Colonic mucosa (tissue), 4 donors: ENCODE measurements at places on chromosomes 7 and 10. TPM values are rescaled to one million over a fixed set of nuclear protein-coding genes. Genes with fewer than 3 reads are reported as not detected.

DNA sequence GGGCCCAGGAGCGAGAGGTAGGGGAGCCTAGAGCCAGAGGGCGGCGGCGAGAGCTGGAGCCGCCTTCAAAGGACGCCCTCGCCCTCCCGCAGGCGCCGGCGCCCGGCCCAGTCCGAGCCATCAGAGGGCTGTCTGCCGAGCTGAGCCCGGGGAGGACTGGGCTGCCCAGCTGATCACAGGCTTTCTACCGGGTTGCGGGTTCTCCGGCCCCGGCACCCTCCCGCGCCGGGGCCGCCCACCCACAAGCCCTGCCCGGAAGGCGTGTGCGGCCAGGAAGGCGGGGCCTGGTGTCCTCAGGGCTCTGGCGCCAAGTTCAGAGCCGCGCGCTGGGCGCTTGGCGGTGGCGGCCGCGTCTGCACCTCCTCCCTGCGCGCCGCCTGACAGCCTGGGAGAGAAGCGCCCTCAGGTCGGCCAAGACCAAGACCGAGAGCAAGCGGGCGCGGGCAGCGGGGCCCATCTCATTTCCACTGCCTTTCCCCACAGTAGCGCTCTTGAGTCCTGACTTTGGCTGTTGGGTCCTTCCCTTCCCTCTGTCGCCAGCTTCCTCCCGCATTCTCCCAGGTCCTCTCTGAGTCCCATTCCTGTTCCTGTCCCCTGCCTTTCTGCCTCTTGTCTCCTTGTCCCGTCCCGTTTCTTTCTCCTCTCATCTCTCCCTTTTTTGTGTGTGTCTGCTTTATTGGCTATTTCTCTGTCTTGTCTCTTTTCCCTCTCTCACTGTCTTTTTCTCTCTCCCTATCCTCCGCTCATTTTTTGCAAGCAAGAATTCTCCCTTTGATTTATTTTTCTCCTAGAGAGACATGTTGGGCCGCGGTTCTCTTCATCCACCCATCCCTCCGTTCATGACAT lies 60.6 kb upstream of the MSMB start:
- H3K4me3 ChIP-seq = peak overlapping the region; percentile 34
- peak; percentile 66 for DNase-seq
- H3K27ac ChIP-seq = no peak overlapping the region
- peaks cover 4% of the 10 kb centered on the region for H3K4me1 ChIP-seq
- H3K27me3 ChIP-seq = no peaks in the 10 kb centered on the region
- no peaks in the 10 kb centered on the region for H3K36me3 ChIP-seq

GRCh38 chr7:147915781-147916180 lies 674.8 kb upstream of the C7orf33 start:
- no peaks in the 10 kb centered on the region for H3K36me3 ChIP-seq
- H3K27ac ChIP-seq = no peak overlapping the region
- H3K4me1 ChIP-seq = no peaks in the 10 kb centered on the region
- no peak for DNase-seq
- no peak overlapping the region for H3K4me3 ChIP-seq

GRCh38 chr10:112967200-112967599 lies 17.2 kb downstream of the TCF7L2 start:
- no peaks in the 10 kb centered on the region for H3K4me1 ChIP-seq
- no peak for DNase-seq
- no peaks in the 10 kb centered on the region for H3K36me3 ChIP-seq
- no peak overlapping the region for H3K4me3 ChIP-seq

DNA sequence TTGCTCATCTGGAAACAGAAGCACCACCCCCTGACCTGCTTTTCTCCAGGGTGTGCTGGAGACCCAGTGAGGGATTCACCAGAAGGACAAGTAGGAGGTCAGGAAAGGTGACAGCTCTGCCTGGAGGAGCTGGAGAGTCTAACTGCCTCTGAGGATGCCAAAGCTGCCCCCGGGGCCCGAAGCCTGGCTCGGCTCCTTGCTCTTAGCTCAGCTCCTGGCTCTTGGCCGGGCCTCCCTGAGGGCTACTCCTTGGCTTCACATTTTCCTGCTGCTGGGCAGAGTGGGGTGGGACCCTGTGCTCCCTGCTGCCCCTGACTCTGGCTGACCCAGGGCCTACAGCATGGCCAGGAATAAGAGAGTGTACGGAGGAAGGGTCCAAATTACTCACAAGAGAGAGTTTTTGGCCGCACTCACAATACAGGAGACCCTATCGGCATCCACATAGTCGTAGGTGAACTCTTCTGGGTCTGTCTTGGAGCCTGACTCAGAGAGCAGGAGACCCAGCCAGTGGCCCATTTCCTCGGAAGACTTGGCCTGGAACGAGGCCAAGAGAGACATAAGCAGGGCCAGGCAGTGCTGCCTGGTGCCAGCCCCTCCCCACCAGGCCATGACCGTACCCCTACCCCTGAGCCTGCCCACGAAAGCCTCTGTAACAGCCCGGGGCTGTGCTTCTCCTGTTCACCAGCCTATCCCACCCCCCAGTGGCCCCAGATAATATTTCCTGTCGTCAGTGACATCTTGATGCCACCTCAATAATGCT lies 63.1 kb downstream of the VWA2 start:
- no peaks in the 10 kb centered on the region for H3K4me1 ChIP-seq
- no peaks in the 10 kb centered on the region for H3K36me3 ChIP-seq
- H3K27ac ChIP-seq = no peak overlapping the region

DNA sequence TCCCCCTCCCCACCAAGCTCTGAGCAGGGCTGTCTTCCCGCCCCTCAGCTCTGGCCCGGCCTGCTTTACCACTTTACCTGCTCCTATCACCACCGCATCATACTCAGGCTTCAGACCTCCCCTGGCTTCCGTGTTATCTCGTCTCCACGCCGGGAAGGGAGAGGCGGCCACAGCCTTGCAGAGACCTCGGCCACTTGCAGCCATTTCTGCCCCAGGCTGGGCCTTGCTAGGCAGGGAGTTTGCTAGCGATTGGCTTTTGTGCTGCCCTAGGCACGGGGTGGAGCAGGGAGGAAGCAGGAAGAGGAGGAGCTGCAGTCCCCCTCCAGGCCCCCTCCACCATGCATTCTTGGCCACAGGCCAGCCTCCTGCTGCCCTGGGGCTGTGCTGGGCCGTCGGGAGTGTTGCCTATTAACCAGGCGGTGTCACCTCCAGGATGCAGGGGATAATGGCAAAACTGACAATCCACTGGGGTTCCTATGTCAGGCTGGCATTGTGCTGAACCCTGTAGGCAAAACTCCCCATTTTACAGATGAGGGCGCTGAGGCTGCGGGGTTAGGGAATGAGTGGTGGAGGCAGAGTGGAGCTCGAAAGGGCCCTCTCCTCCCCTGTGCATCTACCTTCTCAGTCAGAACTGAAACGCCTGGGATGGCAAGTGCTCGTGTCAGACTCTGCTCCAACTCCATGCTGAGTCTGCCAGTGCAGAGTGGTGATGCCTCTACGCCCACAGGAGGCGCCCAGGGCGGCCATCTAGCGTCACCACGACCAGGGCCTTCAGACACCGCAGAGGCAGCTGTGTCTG lies at the start of gene PYROXD2:
TSS of gene PYROXD2 (minus strand) at position 251 of the 799 bp plus-strand sequence. CDS start at position 204, 47 bp downstream.
- H3K4me1 ChIP-seq = peaks cover 4% of the 10 kb centered on the region
- peaks cover 13% of the 10 kb centered on the region for H3K36me3 ChIP-seq
- peak within 1 kb of the TSS; percentile 47 for H3K4me3 ChIP-seq
- peak; percentile 92 for DNase-seq
- H3K27me3 ChIP-seq = no peaks in the 10 kb centered on the region

- DNase-seq = no peak
- H3K27me3 ChIP-seq = peaks cover 20% of the 10 kb centered on the region
- no peaks in the 10 kb centered on the region for H3K4me1 ChIP-seq
- no peak overlapping the region for H3K4me3 ChIP-seq
Measured at GRCh38 chr7:19101472-19101871, 16.0 kb downstream of the TWIST1 start.

DNA sequence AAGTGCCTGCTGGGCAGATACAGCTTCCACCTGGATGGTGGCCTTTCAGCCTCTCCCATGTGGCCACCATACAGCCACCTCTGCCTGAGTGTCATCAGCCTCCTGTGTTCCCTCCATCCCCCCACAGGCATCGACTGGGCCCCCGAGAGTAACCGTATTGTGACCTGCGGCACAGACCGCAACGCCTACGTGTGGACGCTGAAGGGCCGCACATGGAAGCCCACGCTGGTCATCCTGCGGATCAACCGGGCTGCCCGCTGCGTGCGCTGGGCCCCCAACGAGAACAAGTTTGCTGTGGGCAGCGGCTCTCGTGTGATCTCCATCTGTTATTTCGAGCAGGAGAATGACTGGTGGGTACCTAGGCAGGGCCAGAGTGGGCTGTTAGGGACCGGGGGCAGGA lies 13.4 kb downstream of the ARPC1B start:
- no peak overlapping the region for H3K4me3 ChIP-seq
- no peak overlapping the region for H3K27ac ChIP-seq
- H3K36me3 ChIP-seq = peaks cover 8% of the 10 kb centered on the region
- H3K27me3 ChIP-seq = no peaks in the 10 kb centered on the region
- DNase-seq = no peak

DNA sequence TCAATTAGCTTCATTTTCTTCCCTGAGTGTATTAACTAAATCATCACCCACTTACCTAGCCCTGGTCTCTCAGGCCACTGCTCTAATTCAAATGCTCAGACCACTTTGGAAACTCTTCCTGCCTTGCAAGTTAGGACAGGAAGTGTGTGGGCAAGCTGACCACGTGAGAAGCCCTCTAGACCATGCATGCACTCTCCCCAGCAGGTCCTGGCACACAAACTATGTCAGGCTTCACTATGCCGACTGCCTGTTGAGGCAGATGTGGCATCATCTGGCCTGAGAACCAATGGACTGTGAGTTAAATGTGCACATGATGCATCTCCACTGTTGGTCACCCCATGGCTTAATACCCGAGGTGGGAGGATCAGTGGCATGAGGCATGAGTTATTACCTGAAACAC lies 439.6 kb downstream of the GRID1 start:
- H3K36me3 ChIP-seq = no peaks in the 10 kb centered on the region
- H3K27me3 ChIP-seq = no peaks in the 10 kb centered on the region
- H3K4me3 ChIP-seq = no peak overlapping the region
- H3K4me1 ChIP-seq = no peaks in the 10 kb centered on the region
- H3K27ac ChIP-seq = no peak overlapping the region

GRCh38 chr7:3892686-3893085 lies 591.6 kb downstream of the SDK1 start:
- H3K27ac ChIP-seq = no peak overlapping the region
- H3K4me1 ChIP-seq = no peaks in the 10 kb centered on the region
- no peak for DNase-seq
- no peaks in the 10 kb centered on the region for H3K36me3 ChIP-seq
- H3K4me3 ChIP-seq = no peak overlapping the region

- H3K36me3 ChIP-seq = no peaks in the 10 kb centered on the region
- no peaks in the 10 kb centered on the region for H3K4me1 ChIP-seq
- H3K27me3 ChIP-seq = peaks cover 22% of the 10 kb centered on the region
- no peak for DNase-seq
- no peak overlapping the region for H3K27ac ChIP-seq
- no peak overlapping the region for H3K4me3 ChIP-seq
Measured at GRCh38 chr10:23694921-23695824, 256.3 kb downstream of the OTUD1 start.

DNA sequence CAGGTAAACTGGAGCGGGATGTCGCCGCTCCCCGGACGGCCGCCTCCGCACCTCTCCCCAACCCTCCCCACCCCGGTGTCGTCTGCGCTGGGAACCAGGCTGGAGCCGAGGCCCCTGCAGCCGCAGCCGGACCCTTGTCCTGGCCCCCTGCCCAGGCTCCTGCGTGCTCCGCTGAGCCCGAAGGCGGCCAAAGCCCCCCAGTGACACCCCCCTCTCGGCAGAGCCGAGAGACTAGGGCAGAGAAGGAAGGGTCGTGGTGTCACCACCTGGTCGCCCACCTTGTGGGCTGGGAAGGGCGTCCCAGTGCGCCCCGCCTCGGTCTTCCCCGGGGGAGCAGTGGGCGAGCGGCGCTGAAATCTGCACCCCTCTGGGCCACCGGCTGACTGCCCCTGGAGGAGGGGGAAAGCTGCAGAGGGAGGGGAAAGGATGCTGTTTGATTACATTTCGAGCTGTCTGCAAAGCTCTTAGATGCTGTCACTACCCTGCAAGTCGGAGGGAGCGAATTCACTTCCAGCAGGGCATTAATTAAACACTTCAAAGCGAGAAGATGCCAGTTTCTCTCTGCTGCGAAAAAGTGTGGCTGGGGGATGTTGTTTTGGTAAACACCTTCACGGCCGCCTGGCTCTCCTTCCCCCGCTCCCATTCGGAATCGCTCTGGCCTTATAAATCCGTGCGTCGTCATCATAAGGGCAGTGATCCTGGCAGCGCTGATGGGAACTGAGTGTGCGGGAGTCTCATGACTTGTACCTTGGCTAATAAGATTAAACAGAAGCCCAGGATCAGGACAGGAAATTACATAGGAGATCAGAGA lies 622 bp downstream of the DYNC1I1 start:
- no peak for DNase-seq
- no peaks in the 10 kb centered on the region for H3K27me3 ChIP-seq
- H3K4me1 ChIP-seq = no peaks in the 10 kb centered on the region
- H3K4me3 ChIP-seq = peak overlapping the region; percentile 59
- no peak overlapping the region for H3K27ac ChIP-seq

DNA sequence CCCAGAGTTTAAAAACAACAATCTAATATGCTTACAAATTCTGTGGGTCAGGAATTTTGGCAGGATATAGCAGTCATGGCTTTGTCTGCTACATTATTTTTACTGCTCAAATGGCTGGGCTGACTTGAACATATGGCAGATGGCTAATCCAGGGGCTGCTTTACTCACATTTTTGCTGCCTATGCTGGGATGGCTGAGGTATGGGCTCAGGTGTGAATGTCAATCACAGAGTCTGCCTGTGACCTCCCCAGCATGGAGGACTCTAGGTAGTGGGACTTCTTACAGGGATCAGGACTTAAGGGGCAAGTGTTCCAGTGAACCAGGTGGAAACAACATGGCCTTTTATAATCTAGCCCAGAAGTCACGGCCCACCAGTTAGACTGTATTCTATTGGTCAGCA lies 4.4 kb upstream of the FKBP9 start:
- no peaks in the 10 kb centered on the region for H3K27me3 ChIP-seq
- no peaks in the 10 kb centered on the region for H3K36me3 ChIP-seq
- H3K4me1 ChIP-seq = no peaks in the 10 kb centered on the region
- DNase-seq = no peak
- no peak overlapping the region for H3K27ac ChIP-seq

DNA sequence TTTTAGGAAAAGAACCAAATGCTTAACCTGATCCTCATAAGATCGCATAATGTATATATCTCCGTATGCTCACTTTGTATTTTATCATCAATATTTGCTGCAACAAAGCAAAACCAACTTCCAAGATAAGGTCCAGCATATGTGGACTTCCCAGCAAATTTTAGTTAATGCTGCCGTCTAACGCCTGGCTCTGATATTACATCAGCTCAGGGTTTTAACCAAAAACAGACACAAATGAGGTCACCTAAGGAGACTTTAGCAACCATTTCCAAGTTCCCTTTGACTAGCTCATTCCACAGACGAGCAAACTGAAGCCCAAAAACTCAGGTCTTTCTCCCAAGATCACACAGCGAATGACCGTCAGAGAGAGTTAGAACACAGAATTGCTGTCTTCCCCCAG lies 59.4 kb upstream of the UCN3 start:
- no peaks in the 10 kb centered on the region for H3K27me3 ChIP-seq
- H3K36me3 ChIP-seq = no peaks in the 10 kb centered on the region
- H3K27ac ChIP-seq = no peak overlapping the region
- H3K4me3 ChIP-seq = no peak overlapping the region

MICU1 gene
- total RNA-seq = 51.8 TPM

ACSL5 gene
- 208 TPM for total RNA-seq

CPVL gene
- total RNA-seq = 17.0 TPM

CALD1 gene
- 27.4 TPM for total RNA-seq

ATP6V0E2 gene
- total RNA-seq = 22.7 TPM

LRRN3 gene
- total RNA-seq = 0.35 TPM
